CD4-positive, alpha-beta T cell treated with Interleukin-21 for 1 hour (primary cell): ENCODE measurements at places on chromosomes 16 and 17.

- DNase-seq: no peak
Observed at GRCh38 chr17:5530265-5531084, 44.1 kb downstream of the MIS12 start.

GRCh38 chr17:29124925-29125273, 55.3 kb downstream of the MYO18A start:
- DNase-seq: no peak

GRCh38 chr17:59378675-59379074, 47.2 kb downstream of the YPEL2 start:
- no peak for DNase-seq

GRCh38 chr17:81349397-81350319, 45.6 kb upstream of the BAHCC1 start:
- no peak for DNase-seq

- no peak for DNase-seq
Observed at GRCh38 chr17:82938873-82939620, 99.2 kb upstream of the ZNF750 start.

GRCh38 chr16:10970065-10970464, 25.7 kb downstream of the CLEC16A start:
- DNase-seq: no peak

DNA sequence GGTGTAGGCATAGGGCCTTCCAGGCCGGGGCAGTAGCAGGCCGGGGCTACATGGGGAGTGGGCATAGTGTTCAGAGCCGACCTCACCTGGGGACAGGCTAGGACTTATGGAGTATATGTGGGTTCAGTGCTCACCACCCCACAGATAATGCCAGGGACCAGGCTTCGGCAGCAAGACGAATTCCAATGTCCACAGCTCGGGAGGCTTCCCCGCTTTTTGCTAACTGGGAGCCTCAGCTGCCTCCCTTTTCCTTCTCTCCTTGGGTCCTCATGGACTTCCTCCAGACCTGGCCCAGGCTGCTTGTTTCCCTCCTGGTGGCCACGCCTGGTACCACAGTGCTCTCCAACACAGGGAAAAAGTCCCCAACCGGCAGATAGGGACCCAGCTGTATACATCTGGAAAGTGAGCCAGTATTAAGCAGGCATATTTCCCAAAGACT, 20.1 kb upstream of the SLC46A1 start:
- DNase-seq: no peak

GRCh38 chr17:67290711-67291291, 45.8 kb upstream of the HELZ start:
- no peak for DNase-seq

DNA sequence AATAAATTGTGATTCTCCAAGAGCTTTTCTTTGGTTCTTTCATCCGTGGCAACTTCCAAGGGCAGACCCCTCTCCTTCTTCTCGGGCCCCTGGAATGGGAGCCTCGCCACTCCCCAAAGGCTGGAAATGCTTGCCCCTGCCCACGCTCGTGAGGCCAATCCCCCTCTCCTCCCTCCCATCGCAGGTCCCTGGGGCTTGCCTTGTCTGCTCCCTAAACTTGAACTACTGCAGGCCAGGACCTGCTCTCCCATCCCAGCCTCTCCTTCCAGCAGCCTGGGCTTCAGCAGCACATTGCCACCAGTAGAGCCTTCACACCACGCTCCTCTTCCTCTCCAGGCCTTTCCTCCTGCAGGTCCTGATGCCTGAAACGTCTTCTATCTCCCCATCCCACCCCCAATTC, 11.1 kb downstream of the PITPNM3 start:
- DNase-seq: no peak

DNA sequence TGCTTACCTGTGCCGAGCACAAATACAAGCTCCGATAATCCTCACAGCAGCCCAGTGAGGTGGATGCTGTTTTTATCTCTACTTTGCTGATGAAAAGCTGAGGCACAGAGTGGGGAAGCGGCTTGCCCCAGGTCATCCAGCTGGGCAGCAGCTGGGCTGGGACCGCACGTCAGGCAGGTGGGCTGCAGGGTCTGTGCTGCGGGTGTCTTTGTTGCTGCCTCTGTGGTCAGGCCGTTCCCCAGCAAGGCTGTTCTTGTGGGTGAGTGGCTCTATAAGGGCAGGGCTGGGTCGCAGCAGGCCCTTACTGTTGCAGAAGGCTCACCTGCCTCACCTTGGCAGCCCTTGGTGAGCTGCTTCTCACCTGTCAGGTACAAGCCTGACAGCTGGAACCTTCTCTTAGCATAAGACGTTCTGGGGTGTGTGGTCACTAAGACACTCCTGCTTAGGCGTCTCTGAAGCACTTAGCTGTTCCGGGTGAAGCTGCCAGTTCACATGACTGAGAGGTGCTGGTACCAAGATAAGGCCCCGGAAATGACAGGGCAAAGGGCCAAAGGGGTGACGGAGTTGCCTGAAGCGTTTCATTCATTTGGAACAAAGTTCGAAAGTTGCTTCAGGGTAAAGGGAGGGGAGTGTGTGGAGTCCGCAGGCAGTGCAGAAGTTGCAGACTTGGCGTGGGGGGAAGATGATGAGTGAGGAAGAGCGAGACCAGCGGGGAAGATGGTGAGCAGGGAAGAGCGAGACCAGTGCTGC, 17.4 kb downstream of the IRF8 start:
- no peak for DNase-seq

GRCh38 chr16:23889189-23889588, 53.4 kb downstream of the PRKCB start:
- DNase-seq: no peak

DNA sequence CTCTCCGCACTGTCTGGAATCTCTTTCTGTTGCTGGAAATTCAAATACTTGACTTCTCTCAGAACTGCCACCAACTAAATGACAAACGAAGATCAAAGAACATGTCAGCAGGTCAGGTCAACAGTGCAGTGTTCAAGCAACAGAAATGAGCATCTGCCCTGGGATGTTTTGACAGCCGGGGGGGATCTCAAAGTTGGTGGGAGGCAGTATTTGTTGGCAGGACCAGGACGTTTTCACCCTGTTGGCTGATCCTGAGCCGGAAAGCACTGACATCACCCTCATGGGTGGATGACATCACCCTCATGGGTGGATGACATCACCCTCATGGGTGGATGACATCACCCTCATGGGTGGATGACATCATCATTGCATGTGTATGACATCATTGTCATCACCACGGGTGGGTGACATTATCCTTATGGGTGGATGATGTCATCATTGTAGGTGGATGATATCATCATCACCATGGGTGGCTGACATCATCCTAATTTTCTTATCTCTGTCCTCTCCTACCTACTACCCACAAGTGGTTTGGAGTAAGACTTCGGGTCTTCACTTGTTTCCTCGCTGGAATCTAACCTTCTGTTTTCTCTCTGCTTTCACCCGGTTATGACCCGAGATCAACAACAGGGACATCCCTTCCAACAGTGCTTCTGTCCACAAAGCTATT, 18.9 kb downstream of the DNAH17 start:
- DNase-seq: no peak

- DNase-seq: no peak
Observed at GRCh38 chr17:40646791-40647623, 611 bp downstream of the SMARCE1 start.

DNA sequence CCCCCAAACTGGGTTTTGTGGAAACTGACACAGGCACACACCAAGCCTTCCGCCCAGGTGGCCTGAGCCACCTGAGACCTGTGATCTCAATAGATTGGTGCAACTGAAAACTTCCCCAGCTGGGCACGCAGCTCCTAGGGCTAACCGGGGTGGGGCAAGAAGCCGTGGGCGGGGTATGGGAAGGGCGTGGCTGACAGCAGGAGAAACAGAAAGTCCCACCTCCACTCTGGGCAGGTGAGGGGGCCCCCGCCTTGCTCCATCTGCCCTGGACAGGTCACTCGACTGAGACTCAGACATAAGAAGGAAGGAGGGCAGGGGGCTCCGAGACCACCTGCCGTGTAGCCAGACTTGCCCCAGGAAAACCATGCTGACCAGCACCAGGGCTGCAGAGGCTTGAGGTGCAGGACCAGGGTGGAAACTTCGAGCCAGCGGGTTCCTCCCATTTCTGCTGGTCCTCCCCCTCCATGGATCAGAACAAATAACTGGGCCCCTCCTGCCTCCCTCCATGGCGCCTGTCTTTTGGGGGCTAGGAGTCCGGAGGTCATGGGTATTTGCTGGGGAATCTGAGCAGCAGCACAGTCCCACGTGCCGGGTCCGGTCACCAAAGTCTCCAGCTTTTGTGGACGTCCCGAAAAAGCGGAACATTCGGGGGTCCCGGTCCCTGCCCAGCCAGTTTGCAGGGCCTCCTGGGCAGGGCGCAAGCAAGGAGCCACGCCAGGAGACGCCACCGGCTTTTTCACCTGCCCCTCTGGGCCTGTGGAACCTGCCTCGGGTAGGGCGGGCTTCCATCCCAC, 1.3 kb downstream of the TIMP2 start:
- peak; percentile 67 for DNase-seq

DNA sequence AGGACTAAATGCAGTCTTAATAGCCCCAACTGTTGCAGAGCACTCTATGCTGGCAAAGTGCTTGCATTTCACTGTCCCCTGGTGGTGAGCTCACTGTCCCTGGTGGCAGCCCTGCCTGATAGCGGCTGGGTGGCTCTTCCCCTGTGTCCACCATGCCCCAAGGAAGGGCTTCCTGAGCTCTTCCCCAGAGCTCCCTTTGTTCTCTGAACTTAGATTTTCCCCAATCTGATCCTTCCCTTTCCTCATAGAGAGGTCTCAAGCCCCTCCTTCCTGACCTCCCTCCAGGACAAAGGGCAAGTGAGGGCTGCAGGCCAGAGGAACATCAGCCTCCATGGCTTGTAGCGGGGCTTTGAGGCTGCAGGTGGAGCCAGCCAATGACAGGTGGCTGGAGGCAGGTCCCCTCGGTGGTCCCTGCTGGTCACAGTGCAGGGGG, 17.0 kb downstream of the BEAN1 start:
- no peak for DNase-seq

- no peak for DNase-seq
Observed at GRCh38 chr16:74580833-74581232, 26.1 kb downstream of the GLG1 start.

DNA sequence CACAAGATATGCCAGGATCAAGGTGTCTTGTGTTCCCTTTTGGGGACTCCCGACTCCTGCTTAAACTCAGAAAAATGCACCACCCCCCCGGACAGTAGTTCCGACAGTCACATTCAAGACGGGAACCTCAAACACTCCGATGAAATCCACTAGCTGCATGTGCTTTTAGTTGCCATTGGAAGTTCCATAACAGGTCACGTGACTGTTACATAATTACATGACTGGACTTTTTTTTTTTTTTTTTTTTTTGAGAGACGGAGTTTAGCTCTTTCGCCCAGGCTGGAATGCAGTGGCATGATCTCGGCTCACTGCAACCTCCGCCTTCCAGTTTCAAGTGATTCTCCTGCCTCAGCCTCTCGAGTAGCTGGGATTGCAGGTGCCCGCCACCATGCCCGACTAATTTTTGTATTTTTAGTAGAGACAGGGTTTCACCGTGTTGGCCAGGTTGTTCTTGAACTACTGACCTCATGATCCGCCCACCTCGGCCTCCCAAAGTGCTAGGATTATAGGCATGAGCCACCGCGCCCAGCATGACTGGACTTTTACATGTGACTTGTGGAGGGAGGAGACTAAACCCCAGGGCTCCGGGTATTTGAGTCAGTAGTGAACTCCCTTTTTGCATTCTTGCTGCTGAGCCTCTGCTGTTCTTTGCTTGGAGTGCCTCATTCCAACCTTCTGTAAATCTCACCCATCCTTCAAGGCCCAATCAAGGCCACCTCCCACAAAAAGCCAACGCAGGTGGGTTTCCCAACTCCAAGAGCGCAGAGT, 1.6 kb downstream of the SIRT7 start:
- DNase-seq: no peak

- peak; percentile 64 for DNase-seq
Observed at GRCh38 chr16:31460582-31461002, 1.3 kb downstream of the ARMC5 start.

DNA sequence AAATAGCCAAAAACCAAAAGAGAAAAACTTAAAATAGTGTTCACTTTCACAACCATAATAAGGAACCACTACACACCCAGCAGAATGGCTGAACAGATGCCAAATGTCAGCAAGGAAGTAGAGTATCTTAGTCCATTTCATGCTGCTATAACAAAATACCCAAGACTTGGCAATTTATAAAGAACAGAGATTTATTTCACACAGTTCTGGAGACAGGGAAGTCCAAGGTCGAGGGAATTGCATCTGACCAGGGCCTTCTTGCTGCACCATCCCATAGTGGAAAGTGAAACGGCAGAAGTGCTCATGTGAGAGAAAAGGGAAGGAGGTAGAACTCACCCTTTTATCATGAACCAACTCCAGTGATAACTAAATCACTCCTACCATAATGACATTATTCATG, 33.8 kb upstream of the CCL22 start:
- DNase-seq: no peak

GRCh38 chr16:85894266-85894665, 4.7 kb upstream of the IRF8 start:
- DNase-seq: no peak

DNA sequence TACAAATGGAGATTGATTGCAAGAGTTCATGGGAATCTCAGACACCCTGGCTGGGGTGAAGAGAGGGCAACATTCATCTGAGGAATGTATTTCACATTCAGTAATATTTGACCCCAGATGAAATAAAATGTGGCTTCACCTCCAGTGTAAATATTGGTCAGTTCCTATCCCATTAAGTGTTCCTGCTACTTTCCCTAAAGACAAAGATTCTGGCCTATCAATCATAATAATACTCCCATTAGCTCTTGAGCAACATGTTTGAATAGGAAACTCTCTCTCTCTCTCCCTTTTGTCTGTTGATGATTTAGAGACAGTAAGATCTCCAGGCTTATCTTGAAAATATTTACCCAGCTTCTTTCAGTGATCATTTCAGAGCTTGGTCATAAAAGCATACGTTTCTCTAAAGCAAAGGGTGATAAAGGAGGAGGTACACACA, 70.1 kb downstream of the KCNJ2 start:
- DNase-seq: no peak
